BJ (cell line): ENCODE measurements at places on chromosomes 7 and 10. TPM values are rescaled to one million over a fixed set of nuclear protein-coding genes. Genes with fewer than 3 reads are reported as not detected.

- peak; percentile 2 for DNase-seq
Measured at GRCh38 chr10:19683960-19684359, 132.3 kb upstream of the PLXDC2 start.

DNA sequence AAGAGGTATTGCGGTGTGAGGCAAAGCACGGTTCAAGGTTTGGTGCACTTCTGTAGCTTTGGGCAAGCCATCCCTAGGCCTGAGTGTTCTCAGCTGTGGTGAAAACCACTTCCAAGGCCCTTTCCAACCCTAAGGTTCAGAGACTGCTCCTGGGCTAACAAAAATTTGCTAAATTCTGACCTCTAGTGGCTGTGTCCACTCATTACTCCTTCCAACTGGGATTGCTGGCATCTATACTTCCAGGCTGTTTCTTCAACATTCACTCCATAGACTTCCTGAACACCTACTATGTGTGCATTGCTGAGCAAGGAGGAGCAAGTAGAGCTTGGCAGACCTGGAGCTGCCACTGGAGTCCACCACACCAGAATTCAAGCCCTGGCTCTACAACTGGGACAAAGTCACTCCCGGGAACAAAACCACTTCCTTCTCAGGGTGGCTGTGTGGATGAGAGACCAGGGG is 29.3 kb upstream of the SH3PXD2A start:
- no peak for DNase-seq

DNA sequence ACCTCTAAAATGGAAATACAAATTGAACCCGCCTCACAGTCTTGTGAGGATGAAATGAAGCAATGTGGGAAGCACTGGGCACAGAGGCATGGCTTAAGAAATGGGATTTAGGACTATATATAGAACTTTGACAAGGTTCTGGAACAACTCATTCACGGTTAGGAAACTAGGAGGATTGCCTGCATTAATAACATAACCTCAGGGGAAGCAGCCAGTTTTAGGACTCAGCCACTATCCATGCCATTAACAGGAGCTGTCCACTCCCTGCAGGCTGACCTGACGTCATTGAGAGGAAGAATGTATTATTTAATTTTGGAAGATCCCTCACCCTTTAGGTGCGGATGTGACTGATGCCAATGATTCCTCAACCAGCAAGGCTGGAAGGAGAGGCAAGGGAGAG is 34.8 kb downstream of the ITGB8 start:
- no peak for DNase-seq

GRCh38 chr10:119243488-119243887 is 36.1 kb downstream of the GRK5 start:
- no peak for DNase-seq

- no peak for DNase-seq
Measured at GRCh38 chr10:35304649-35305048, 31.7 kb upstream of the CCNY start.

- DNase-seq: no peak
Measured at GRCh38 chr10:124229201-124229988, 136.0 kb upstream of the CHST15 start.

- DNase-seq: no peak
Measured at GRCh38 chr7:131726031-131726430, 169.6 kb upstream of the PODXL start.

GRCh38 chr10:9625304-9625703 is 1392.4 kb upstream of the CELF2 start:
- no peak for DNase-seq

DNA sequence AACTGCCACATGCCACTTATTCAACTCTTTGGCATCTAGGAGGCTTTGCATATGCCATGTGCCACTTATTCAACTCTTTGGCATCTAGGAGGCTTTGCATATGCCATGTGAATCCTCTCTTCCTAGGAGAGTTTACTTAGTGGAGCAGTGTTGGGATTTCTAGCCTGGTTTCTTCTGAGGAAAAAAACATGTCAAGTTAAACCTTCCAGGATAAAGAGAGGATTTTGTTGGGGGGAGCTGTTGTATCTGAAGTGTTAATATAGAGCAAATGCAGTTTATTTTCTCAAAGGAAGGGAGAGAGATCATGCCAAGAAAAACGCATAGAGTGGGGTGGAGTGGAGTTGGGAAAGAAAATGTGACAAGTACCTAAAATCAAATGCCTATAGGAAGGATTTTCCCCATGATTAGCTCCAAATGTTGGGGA is 91.5 kb downstream of the MCU start:
- no peak for DNase-seq

- DNase-seq: no peak
Measured at GRCh38 chr10:18683427-18683826, 24.2 kb downstream of the ARL5B start.

- peak; percentile 19 for DNase-seq
Measured at GRCh38 chr7:129163875-129164544, 19.5 kb downstream of the TSPAN33 start.

GRCh38 chr7:10315881-10316280 is 657.8 kb upstream of the PHF14 start:
- DNase-seq: no peak

GRCh38 chr7:85074992-85075391 is 111.9 kb downstream of the SEMA3D start:
- no peak for DNase-seq

DNA sequence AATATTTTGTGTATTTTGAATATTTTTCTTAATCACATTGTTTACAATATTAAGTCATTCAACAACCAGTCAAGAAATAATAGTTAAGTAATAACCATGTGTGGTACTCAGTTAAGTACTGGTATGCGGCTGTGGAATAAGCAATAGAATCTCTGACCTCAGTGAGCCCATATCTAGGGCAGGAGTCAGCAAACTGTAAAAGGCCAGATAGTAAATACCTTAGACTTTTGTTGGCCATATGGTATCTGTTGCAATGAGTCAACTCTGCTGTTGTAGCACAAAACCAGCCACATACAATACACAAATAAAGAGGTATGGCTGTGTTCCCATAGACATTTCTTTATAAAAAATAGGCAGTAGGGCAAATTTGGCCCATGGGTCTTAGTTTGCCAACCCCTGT is 311.6 kb upstream of the SEMA3A start:
- no peak for DNase-seq

GRCh38 chr10:127302343-127302742 is 106.0 kb upstream of the INSYN2A start:
- DNase-seq: no peak

DNA sequence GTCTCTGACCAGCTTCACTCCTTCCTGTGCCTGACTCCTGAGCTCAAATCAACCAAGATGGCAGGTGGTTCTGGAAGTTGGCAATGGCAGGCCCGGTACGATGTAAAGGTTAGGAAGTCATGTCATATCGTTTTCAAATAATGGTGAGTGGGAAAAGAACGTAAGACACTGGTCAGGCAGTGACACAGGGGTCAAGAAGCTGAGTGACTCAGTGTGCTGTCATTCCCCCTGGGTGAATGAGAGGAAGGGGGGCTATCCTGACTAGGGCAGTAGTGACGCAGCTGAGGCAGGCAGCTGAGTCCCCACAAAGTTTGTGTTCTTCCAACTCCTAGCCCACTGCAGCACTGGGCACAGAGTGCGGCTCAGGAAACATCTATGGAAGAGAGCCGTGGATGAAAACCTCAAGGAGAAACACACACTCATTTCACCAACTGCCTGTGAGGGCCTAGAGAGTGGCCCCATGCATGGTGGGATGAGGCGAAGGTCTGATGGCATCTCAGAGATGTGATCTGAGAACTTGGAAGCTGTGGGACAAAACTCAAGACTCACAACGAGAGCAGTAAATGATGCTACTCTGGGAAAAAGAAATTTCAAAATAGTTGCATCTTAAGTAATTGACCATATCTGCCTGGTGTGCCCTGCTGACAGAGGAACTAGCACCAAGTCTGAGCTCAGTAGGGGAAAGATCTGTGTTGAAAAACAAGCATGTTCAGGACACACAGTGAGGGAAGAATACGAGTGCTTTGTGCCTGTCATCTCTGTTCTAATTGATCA is 23.2 kb downstream of the CREB3L2 start:
- peak; percentile 87 for DNase-seq

DNA sequence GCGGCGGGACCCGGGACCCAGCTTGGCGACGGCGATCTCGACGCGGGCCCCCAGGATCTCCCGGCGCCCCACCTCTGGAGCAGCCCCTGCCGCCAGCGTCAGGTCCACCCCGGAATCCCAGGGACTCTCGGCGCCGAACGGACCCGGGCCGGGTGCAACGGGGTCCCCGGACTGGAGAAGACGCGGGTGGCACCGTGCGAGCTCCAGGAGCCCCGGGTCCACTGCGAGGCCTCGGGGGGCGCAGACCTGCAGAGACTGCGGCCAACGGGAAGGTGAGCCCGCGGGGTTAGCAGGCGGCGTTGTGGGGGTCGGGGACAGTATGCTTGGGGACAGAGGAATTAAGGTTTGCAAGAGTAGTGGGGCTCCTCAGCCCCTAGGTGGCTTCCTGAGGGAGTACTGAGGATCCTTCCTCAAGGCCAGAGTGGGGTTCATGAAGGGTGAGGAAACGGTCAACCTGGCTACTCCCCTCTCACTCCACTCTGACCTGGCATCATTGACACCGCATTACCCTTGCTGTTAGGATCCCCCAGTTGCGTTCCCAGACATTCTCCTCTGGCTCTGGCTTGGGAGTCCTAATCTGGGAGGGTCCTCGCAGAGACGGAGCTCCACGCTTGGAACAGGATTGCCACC is 353 bp downstream of the EPHB6 start:
- no peak for DNase-seq

Gene NRCAM
- 1.1 and 1.8 TPM in 2 replicates for polyA plus RNA-seq

Gene ZNF503
- 0.45 and 0.51 TPM in 2 replicates for polyA plus RNA-seq

Gene PDE1C
- 19.6 and 32.4 TPM in 2 replicates for polyA plus RNA-seq

Gene SBDS
- 52.5 and 104 TPM in 2 replicates for polyA plus RNA-seq
